ENCODE measurements at places on chromosomes 12 and 14.
A peak's percentile ranks its signal among the peaks of the same experiment; 100 is the strongest.

GRCh38 chr14:67952786-67953185 is 133.2 kb downstream of the RAD51B start:
- DNase-seq = no peak

DNA sequence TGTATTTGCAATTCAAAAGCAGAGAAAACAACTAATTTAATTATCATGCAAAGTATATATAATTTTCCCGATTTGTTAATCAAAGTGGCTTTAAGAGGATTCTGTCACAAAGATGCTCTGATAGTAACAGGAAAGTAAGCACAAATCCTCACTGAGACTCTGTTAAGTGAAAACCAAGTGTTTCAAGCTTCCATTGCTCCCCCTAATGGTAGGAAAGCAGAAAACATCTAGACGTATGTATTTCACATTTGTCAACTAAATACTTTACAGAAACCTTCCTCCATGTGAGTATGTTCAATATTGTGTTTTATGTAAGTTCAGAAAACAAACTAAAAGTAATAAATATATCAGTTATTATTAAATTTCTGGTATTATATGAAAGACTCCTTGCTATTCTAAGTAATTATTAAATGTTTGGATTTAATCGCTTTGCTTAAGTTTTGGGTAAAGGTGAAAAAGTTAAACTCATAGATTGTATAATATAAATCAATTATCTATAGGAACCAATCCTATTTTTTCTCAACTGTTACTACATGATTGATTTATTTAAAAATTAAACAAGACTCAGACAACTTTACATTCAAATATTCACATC is 1.5 kb upstream of the NTS start:
- peak; percentile 47 for DNase-seq

DNA sequence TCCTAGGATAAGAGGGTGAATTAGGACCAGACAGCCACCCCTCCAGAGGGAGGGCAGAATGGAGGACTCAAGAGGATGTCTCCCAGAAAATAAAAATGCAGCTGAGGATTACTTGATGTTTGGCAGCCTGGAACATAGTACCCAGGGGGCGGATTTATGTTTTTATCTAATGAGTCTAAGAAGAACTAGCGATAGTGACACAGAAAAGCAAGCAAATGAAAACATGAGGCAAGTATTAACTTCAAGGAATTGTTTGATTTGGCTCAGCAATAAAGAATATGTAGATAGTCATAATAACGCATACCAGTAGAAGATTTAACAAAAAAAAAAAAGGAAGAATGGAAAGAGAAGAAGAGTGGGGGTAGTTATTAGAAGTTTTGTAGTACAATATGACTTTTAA is 10.0 kb upstream of the SLC7A8 start:
- no peak for DNase-seq

DNA sequence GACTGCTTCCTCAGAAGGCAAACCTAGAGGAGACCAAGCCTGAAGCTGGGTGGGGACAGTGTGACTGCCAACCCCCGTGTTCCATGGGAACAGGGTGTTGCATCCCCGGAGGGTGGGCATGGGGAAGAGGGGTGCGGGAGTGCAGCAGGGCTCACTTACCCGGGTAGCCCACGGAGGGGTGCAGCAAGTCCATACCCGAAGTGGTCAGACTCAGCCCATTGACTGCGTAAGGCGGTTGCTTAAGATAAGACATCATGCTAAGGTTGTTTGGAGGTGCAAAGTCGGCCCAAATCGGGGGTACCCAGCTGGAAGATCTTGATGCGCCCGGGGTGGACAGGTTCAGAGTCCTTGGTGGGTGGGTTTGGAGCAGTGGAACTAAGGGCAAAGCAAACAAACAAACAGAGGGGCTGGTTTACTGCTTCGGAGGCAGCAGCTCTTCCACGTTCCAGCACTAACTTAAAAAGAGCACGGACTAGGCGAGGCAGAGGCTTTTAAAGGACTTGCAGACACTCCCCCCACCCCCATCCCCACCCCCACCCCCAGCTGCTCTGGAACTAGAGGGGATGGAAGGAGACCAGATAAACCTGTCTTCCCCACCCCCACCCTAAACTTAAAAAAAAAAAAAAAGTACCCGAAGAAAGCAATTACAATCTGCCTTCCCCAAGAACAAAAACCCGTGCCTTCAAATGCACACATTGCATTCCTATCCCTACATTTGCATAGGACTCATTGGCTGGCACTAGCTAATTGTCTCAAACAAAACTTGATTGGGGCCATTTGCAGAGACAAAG is 4.9 kb downstream of the OTX2 start:
- no peak for DNase-seq

- no peak for DNase-seq
These were observed 27.2 kb downstream of the ARID2 start for GRCh38 chr12:45756666-45757065.

- no peak for DNase-seq
These were observed 42.8 kb upstream of the CORO1C start for GRCh38 chr12:108773798-108774788.

DNA sequence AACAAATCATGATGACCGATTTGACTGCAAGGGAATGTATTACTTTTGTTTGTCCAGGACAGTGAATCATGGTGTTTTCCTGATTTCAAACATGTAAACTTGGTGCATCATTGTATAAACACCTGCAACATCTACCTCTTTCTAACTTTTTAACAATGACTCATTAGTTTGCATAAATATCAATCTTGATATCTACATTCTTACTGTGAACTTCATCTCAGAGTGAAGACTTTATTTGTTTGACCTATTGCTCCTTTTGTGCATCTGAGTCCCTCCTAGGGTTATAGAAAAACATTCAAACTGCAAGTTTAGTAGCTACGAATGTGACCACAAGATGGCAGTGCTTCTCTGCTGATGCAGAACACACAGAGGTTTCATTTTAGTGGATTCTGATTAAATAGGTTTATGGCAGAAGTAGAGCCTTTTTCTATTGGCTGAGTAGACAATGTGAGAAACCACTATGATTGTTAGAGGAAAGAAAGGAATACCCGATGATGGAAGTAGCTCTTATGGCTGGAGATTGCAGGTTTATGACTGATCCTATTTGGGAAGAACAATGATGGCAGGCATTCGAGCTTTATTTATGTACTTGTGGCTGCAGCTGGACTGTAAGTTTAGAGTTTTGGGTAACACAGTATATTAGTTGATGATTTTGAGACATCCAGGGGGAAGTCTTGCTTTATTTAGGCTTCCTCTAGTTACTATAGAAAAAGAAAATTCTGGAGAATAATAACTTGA is 244.2 kb upstream of the OR4E1 start:
- no peak for DNase-seq

DNA sequence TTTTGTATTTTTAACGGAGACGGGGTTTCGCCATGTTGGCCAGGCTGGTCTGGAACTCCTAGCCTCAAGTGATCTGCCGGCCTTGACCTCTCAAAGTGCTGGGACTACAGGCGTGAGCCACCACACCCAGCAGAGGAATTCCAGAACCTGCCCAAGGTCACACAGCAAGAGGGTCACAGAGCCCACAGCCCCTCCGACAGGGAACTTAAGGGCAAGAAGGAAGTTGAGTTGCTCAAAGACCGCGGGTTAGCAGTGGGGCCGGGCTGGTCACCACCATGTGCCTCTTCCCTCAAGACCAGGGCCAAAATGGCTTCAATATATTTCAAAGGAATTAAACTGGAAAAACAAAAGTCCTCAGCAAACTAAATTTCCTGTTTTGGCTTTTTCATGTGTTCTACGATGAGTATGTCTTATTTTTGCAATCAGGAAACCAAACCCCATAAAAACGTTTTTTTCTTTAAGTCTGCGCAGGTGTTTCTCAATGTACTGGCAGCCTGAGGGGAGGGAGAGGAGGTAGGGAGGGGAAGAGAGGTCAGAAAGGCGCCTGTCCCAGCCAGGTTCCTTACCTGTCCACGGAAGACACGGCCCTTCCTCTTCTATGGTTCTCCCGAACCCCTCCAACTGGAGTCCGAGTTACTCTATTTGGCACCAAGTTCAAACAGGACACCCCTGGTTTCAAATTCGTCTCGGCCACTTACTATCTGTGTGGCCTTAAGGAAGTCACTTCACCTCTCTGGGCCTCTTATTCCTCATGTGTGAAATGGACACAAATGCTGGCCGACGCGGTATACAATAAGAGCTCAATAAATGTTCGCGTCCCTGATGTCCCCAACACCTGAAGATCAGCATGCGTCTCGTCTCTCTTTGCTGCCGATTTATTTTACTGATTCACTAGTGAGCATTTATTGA is 778 bp downstream of the SLC8B1 start:
- DNase-seq = no peak

- DNase-seq = no peak
These were observed 151.0 kb upstream of the LMO3 start for GRCh38 chr12:16756833-16757555.

All from NCI-H1436 treated with DMSO at 0.1 percent for 48 hours (cell line).